ENCODE measurements at places on chromosomes 12 and 14. TPM values are rescaled to one million over a fixed set of nuclear protein-coding genes. Genes with fewer than 3 reads are reported as not detected.

DNA sequence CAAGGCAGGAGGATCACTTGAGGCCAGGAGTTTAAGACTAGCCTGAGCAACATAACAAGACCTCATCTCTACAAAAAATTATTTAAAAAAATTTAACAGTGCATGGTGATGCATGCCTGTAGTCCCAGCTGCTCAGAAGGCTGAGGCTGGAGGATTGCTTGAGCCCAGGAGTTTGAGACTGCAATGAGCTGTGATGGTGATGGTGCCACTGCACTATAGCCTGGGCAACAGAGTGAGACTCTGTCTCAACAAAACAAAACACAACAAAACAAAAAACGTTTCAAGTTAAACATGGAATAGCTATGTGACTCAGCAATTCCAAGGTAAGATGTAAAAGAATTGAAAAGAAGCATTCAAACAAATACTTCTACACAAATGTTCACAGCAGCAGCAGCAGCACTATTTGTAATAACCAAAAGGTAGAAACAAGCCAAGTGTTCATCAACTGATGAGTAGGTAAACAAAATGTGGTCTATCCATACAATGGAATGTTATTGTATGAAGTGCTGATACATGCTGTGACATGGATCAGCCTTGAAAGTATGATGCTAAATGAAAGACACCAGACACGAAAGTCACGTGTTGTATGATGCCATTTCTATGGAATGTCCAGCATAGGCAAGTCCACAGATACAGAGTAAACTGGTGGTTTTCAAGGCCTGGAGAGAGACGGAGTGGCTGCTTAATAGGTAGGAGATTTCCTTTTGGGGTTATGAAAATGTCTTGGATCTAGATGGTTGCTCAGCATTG is 31.4 kb downstream of the CFAP251 start:
- no peak for DNase-seq

- DNase-seq = no peak
Observed at GRCh38 chr14:46574221-46574977, 77.2 kb downstream of the RPL10L start.

GRCh38 chr14:106872611-106873446 is 1346.4 kb downstream of the TMEM121 start:
- no peak for DNase-seq

Gene GALNT16
- total RNA-seq = 2.1 TPM

Gene OR4E2
- not detected for total RNA-seq

Data from suprapubic skin (tissue), 4 donors.